ENCODE measurements at places on chromosomes 3 and 15.

DNA sequence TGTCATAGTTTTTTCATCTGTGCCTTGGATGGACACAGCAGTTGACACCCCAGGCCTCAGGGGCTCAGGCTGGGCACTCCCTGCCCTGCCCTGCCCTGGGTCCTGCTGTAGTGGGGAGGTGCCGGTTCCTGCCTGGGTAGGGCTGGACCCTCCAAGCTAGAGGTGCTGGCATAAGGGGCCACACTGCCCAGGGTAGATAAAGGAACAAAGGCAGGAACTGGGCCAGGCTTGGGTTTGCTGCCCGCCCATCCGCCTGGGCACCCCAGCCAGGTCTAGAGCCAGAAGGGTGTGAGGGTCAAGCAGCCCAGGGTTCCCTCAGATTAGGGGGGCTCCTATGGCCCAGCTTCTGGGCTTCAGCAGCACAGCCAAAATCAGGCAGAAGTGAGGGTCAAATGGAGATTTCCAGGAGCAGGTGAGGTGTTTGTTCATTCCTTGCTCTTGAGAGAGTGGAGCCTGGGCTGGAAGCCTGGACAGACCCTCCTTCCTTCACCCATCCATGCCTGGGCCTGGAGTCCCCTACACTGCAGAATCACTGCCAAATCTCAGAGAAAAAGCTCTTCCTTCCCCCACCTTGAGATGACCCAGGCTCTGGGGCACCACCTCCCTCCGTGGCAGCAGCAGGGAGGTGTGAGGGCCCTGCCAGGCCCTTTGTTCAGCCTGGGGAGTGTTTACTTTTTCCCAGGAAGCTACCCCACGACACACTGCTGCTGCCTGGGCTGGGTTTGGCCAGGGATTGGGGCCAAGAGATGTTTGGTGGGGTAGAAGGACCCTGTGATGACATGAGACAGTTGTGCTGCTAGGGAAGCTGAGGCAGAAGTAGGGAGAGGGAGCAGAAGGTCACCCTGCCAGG, 7.1 kb downstream of the SEMA3F start:
- no peak for DNase-seq

- no peak for DNase-seq
Measured at GRCh38 chr15:63990454-63990853, 55.8 kb downstream of the DAPK2 start.

GRCh38 chr3:70620367-70620766, 307.9 kb upstream of the MDFIC2 start:
- no peak for DNase-seq

GRCh38 chr3:138317687-138318086, 12.0 kb downstream of the NME9 start:
- no peak for DNase-seq

DNA sequence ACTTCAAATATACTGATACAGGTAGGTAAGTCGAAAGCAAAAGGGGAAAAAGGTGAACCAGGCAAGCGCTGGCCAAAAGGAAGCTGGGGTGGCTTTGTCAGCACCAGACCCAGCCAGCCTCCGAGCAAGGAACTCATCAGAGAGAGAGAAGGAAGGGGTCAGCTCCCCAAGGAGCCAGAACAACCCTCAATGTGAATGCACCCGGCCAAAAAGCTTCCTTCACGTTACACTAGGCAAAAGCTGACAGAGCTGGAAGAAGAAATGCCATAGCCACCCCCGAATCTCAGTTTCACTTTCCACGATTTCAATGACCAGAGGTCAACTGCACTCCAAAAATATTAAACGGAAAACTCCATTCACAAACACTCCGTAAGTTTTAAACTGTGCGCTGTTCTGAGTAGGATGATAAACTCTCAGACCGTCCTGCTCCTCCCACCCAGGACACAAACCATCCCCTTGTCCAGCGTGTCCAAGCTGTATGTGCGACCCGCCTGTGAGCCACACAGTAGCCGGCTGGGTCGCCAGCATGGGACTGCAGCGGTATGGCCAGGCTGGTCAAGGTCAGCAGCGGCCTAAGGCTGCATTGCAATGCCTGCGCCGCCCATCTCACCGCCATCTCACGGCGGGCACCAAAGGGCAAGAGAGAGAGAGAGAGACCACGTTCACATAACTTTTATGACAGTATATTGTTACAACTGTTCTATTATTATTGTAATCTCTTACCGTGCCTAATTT, 29.7 kb downstream of the CYFIP1 start:
- DNase-seq: no peak

- no peak for DNase-seq
Measured at GRCh38 chr3:111691293-111691909, 96.3 kb upstream of the ZBED2 start.

DNA sequence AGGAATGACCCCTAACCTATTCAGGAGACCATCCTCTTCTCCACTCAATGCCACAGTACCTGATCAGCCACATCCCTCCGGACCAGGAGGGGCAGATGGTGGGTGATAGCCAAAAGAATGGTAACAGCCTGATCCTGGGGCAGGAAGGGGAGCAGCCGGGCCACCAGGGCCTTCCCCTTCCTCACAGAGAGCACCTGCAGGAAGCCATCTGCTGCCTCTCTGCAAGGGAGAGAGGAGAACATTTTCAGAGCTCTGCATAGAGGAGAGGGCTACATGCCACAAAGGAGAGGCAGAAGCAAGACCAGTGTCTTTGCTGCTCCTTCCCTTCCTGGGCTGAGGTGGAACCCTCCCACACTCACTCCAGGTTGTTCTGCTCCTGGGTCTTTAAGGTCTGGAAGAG, 5.5 kb upstream of the SPG11 start:
- no peak for DNase-seq

DNA sequence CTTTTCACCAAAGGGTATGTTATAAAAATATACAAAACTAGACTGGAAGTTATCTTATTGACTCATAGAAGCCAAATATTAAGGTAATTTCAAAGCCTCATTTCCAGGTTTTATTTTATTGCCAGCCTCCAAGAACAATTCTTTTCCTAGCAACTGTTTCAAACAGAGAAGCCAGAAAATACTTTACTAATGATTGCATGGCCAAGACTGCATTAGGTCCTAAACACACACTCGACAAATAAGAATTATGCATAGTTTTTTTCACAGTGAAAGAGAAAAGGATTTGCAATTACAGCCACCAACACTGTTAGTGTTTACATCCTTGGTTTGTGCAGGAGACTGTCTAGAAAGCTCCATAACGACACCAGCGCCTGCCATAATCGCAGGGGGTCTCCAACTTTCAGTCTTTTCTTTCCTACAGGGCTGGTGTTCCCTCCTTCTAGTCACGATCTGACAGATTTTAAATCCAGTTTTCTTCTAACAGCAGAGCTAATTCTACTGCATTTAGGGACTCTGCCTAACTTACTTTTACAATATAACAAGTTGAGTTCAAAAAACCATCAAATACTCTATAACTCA, 58.1 kb downstream of the CLASP2 start:
- DNase-seq: no peak
